ENCODE measurements at places on chromosomes 7 and 10.

DNA sequence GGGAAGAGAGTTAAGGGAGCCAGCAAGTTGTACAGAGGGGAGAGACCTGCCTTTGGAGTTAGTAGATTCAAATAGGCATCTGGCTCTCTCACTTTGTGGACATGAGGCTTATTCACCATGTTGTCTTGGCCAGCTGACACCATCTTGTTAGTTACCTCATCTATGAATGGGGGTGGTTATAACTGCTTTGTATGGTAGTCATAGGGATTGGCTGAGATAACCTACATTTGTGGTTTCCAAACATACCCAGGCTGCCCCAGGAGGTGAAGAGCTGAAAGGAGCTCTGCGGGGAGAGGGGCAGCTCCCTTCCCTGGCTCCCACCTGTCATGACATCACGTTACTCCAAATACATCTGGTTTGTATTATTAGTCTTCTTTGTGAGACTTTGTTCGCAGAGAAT is 393.3 kb upstream of the AUTS2 start:
- no peak for DNase-seq

DNA sequence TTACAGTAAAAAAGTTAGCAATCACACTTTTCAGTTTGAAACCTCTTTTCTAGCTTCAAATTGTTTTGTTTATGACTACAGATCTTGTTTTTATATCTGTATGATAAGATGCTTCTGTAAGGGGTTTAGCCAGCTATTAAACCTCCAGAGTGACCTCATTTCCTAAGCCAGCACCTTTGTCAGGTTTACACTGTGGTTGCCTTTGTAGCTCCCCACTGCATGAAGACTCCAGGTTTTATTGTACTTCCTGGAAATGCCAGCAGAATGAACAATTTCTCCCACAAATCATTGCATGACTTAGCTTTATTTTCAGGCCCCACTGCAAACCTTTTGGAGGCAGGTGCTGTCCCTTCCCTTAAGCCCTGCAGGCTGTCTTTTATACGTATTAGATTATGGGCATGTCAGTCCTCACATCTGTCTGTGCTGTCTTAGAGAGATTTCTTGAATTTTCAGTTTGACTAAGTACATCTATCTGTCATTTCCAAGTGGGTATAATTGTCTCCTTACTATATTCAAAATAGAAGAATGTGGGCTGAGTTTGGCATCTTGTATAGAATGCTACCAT is 8.2 kb upstream of the AGR3 start:
- no peak for DNase-seq

GRCh38 chr7:122425731-122426130 is 121.2 kb upstream of the FEZF1 start:
- DNase-seq: no peak

- DNase-seq: no peak
Measured at GRCh38 chr10:66910671-66911070, 15.2 kb upstream of the LRRTM3 start.

- DNase-seq: no peak
Measured at GRCh38 chr10:50544857-50545429, 78.8 kb downstream of the SGMS1 start.

DNA sequence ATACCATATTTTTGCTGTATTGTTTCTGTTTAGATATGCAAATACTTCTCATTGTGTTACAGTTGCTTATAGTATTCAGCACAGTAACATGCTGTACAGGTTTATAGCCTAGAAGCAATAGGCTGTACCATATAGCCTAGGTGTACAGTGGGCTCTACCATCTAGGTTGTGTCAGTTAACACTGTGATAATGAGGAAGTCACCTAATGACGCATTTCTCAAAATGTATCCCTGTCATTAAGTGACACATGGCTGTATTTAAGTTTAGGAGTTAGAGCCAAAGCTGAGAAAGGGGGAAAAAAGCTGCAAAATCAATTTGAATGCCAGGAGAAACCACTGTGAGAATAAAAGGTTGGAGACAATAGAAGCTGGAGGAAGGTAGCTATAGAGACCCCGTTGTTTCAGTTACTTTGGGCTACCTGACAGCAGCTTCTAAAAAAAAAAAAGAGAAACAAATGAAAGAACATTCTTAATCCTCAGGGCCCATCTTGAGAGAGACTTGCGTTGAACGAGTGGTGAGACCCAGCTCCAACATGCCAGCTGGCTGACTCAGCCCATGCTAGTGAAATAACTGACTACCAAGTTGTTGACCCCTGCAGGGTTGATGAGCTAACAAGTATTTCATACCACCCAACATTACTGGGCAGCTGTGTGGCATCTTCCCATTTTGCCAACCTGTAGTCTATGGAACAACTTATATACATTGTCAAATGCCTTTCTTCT is 8.7 kb downstream of the STARD3NL start:
- DNase-seq: no peak

GRCh38 chr7:65744406-65744805 is 128.5 kb upstream of the VKORC1L1 start:
- DNase-seq: no peak

GRCh38 chr7:112134039-112134438 is 72.2 kb downstream of the DOCK4 start:
- DNase-seq: no peak

GRCh38 chr10:30858499-30858898 is 173.2 kb downstream of the ZNF438 start:
- DNase-seq: no peak

DNA sequence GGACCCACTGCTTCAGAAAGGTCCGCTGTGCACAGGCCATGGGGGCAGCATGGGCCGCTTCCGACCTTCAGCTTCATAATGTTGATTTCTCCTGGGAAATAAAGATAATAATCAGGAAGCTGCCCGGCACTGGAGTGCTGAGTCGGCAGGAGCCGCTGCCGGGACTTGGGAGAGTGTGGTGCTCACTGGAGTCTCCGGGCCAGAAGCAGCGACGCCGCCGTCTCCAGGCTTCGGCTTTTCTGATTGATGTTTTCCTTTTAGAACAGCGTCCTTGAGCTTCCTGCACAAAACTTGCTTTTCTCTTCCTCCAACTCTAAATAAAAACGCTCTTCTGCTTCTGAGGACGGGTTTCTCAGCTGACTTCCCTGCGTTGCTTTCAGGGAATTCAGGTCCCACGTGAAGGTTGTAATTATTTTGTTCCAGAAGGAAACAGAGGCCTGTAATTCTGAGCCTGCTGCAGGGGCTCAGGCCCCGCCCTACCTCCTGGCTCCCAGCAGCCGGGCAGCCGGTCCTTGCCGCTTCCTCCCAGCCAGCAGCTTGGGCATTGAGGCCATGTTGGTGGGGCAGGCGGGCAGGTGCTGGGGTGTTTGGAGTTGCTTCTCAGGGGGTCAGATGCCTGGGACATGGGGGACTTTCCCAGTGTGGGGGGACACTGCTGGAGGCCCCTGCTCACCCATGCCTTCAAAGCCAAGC is 14.7 kb downstream of the PWWP2B start:
- DNase-seq: no peak

GRCh38 chr7:102837802-102838201 is 75.0 kb upstream of the LRRC17 start:
- no peak for DNase-seq

DNA sequence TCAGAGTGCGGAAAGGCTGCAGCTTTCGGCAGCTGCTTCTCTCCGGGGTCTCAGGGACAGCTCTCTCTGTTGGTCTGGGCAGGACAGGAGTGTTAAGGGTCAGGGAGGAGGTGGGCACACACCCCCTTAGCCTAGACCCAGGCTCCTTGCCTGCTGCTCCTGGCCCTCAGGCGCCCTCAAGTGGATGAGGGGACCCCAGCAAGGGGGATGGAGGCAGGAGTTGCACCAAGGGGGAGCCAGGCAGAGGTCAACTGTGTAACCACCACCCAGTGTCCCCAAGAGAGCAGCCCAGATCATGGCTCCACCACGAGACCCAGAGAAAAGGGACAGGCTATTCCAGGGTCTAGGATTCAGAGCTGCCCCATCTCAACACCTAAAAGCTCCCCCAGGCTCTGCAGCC is 26.9 kb downstream of the SPOCK2 start:
- no peak for DNase-seq

GRCh38 chr7:29398011-29398410 is 165.6 kb upstream of the PRR15 start:
- DNase-seq: no peak

DNA sequence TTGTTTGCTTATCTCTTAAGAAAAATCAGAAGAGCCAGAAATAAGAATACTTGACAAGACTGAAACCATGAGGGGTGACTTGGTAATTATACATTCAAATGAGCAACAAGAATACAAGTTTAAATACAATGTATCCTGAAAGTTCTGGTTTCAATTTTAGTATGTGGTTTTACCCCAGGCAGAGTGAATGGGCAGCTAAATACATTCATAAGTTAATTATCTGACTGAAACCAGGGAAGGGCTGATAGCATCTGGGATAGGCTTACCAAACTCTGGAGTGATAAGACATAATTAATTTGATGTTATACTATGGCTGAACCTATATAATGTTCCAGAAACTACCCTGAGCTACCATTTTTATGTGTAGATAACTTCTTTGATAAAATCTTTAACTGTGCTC is 252.2 kb upstream of the PLXNA4 start:
- no peak for DNase-seq

GRCh38 chr10:132612571-132613504 is 75.3 kb downstream of the INPP5A start:
- DNase-seq: no peak

DNA sequence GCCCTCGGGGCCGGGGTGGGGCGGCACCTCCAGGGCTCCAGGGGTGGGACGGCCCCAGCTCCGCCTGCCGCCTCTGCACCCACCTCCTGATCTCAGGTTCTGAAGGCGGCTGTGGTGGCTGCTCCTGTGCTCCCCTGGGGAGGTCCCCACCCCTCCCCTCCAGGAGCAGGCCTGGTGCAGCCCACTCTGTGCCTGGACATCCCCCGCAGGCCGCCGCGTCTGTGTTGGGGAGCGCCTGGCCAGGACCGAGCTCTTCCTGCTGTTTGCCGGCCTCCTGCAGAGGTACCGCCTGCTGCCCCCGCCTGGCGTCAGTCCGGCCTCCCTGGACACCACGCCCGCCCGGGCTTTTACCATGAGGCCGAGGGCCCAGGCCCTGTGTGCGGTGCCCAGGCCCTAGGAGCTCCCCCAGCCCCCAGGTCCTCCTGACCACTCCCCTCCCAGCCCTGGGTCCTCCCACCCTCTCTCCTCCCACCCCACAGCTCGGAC is 5.5 kb downstream of the CYP2W1 start:
- no peak for DNase-seq

- DNase-seq: no peak
Measured at GRCh38 chr7:82841828-82842227, 320.9 kb downstream of the PCLO start.

DNA sequence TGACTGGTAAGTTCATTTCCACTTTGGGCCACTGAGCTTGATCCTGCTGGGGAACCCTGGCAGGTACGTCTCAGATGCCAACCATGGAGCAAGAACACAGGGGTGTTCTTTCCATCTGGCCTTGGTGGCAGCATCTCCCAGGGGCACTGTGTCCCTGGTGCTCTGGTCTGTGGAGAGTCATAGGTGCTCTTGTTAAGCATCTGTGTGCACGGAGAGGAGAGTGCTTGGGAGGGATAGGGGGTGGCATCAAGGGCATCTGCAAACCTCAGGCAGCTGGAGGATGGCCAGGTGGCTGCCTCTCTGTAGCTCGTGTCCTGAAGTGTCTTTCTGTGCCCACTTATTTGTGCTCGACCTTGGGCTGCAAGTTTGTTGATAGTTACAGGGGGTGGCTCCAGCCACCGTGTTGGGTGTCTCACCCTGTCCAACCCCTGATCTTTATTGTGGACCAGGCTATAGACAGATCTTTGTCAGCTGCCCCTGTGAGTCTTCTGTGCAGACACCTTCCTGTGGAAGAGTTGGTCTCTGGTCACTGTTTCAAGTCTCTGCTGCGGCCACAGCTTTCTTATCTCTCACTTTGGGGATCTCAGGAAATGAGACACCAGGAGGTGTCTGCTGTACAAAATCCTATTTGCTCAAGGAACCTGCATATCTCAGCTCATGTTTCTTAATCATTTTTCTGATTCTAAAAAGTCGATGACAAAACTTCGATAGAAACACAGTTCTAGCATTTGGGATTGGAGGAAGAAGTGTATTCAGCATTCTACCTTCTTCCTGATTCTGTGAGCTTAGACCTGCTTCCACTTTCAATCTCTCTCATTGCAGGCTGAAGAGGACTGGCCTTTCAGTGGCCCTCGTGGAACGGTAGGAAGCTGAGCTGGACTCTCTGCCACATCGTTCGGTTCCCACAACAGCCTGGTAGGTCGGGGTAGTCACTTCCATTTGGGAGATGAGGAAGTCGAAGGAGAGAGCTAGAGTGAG is 17.2 kb upstream of the GIMAP8 start:
- no peak for DNase-seq

GRCh38 chr10:16816830-16817124 is 447 bp downstream of the RSU1 start:
- DNase-seq: no peak

DNA sequence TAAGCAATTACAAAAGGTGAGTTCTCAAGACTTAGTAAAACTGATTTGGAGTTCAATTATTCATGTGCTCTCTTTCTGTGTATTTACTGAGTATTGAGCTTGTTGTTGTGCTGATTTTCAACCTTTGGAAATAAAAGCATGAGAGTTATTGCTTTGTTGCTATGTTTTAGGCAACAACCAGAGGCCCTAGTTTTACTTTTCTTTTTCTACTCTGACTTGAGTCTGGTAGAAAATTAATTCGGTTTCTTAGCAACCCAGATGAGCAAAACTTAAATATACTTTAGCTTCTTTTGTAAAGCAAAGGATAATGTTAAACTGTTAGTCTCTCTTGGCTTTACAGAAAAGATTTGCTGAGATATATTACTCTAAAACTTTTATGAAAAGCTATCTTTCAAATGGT is 66.4 kb upstream of the SCIN start:
- DNase-seq: no peak

- DNase-seq: no peak
Measured at GRCh38 chr7:91767820-91768219, 112.7 kb downstream of the MTERF1 start.

Data from stimulated activated CD4-positive, alpha-beta T cell treated with anti-CD3 and anti-CD28 coated beads, Interleukin-1b, Interleukin-23, amount 100 ng/mL, for 1 hour (primary cell).